ENCODE measurements at places on chromosomes 2 and 18.
A peak's percentile ranks its signal among the peaks of the same experiment; 100 is the strongest.

DNA sequence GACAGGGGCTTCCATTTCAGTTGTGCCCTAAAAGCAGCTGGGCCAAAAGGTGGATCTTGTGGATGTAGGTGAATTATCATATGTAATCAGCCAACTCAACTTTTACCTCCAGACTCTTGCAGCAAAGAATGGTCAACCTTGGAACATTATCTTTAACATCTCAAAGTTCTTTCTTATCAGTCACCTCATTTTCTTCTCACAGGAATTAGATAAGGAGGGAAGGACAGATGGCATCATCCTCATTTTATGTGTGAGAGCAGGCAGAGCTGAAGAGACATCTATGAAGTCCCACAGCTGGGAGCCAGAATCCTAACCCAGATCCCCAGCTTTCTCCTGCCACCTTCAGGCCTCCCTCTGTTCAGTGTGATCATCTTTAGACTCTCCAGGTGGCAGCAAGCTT lies 182.1 kb downstream of the MGAT5 start:
- no peak for DNase-seq

DNA sequence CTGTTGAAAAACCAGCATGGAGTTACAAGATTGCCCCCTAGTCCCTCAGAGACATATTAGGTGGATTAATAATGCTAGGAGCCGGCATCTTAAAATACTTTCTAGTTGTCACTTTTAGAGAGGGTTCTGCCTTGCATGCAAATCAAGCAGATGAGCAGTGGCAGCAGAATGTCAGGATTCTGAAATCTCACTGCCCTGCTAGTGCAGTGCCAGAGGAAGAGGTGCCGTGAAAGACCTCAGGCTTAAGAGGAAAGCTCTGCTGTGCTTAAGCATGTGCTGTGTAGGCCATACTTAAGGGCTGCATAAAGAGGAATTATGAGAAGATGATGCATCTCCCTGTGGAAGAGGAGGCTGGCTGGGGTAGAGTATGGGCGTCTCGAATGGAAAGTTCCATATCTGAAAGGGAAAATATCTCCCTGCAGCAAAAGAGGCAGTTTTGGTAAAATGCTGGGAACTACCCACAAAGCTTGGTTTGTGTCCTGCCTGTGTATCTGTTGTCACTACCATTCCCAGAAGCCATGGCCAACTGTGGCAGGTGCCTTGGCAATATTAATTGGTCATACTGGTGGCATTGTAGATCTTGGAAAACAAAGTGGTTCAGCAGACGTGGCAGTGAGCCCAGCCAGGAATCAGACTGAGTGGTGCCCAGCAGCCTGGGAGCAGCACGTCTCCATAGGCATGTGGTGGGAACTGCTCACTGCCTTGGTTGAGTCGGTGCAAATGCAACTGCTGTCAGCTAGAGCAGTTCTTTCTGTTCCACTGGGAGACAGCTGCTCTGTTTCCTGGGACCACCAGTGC lies 131.9 kb downstream of the EVA1A start:
- DNase-seq, result no peak

- DNase-seq, result no peak
Measured at GRCh38 chr2:46146866-46147502, 150.2 kb upstream of the EPAS1 start.

DNA sequence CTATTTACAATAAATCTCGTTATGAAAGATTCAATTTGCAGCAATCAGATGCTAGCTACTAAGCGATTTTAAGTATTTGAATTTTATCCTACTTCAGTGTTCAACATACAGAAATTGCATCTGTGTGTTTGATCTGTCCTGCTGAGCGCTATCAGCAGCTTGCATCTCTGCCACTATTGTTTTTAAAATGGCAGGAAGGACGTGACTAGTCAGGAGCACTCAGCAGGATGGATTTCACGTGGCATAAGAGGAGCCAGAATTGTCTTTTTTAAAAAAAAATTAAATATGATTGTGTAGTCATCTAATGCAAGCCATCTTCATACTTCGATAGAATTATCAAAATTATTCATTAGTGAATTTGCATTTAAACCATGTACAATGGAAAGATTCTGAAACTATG lies 2.8 kb upstream of the KLHL14 start:
- no peak for DNase-seq

DNA sequence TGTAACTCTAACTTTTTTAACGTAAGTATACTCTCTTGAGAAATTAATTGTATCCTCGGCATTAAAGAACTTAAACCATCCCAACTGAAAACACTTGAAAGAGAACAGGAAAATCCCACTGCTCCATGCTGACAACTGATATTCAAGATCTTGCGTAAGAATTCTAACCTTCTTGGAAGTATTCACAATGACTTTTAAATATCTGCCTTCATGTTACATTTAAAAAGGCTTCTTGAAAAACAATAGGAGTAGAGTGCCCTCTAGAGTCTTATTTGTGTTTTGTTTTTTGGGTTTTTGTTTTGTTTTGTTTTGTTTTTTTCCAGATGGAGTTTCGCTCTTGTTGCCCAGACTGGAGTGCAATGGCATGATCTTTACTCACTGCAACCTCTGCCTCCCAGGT lies 65.4 kb upstream of the DNAJC10 start:
- peak; percentile 37 for DNase-seq

DNA sequence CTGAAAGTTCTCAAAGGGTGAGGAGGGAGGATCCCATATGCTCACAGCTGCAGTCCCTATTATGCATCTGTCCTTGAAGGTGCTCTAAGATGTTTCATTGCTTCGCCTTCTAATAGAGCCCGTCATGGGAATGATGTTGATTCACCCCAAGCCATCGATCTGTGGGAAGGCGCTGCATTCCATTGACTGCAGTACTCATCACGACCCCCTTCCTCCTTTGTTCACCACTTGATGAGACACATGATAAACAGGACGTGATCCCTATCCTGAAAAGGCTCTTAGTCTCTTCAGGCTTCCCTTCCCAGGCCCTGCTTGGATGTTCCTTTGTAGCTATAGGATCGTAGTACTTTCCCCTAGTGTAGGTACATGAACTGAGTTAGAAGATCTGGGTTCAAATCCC lies 181.8 kb downstream of the AGPS start:
- no peak for DNase-seq

DNA sequence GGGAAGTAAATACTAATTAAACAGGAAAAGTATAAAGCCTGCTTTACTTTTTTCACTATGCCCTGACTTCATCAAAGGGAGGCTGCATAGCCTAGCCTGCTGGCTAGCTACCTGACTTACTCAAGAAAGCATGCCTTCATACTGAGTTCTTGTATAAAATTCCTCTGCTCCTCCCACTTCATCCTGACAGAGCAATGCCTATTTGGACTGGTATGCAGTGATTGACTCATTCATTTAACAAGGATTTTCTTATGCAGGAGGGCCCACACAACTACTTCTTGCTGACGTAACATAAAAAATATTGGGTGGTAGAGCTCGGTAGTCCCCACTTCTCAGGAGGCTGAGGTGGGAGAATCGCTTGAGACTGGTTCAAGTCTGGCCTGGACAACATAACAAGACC lies 70.5 kb downstream of the PRPF40A start:
- peak; percentile 97 for DNase-seq

DNA sequence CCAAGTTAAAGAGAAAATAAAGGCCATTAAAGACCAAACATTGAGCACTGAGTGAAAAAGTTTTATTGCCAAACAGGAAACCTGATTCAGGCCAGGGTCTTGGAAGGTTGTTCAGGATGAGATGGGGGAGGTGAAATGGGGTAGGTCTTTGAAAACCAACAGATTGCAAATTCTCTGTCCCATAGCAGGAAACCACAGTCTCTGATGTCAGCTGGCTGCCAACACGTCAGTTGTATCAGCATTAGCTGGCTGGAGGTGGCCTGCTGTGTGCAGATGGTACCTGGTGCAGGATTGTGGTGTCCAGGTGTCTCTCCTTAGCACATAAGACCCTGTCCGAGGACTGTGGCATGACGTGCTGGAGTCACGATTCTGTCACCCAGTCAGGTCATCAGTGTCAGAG lies 106.3 kb downstream of the MSH2 start:
- DNase-seq, result no peak

DNA sequence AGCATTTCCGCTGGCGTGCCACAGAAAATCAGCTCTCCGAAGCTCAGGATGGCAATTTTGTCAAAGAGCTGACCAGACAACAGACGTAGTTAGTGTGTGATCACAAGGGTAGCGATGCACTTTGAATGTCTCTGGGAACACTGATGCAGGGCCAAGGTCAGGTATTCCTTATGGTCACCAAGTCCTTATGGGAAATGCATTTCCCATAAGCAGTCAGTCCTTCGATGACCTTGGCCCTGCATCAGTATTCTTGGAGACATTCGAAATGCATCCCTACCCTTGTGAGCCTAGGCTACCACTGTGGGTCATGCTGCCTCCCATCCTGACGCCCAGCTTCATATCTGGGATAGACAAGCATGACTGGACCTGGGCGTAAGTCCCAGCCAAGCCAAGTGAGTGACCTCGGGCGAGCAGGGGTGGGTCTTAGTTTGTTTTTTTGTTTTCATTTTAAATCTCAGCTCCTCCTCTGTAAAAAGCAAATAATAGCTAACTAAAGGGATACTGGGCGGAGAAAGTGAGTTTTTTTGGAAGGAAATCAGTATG lies 13.6 kb downstream of the ABCG5 start:
- no peak for DNase-seq

DNA sequence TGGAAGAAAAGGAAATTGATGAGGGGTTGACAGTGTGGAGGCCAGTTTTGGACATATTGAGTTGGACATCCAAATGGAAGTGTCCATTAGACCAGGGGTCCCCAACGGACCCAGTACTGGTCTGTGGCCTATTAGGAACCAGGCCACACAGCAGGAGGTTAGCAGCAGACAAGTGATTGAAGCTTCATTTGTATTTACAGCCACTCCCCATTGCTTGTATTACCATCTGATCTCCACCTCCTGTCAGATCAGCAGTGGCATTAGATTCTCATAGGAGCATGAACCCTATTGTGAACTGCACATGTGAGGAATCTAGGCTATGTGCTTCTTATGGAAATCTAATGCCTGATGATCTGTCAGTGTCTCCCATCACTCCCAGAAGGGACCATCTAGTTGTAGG lies 99.1 kb downstream of the MTX2 start:
- no peak for DNase-seq

- DNase-seq, result no peak
Measured at GRCh38 chr18:10365021-10365500, 89.4 kb upstream of the APCDD1 start.

DNA sequence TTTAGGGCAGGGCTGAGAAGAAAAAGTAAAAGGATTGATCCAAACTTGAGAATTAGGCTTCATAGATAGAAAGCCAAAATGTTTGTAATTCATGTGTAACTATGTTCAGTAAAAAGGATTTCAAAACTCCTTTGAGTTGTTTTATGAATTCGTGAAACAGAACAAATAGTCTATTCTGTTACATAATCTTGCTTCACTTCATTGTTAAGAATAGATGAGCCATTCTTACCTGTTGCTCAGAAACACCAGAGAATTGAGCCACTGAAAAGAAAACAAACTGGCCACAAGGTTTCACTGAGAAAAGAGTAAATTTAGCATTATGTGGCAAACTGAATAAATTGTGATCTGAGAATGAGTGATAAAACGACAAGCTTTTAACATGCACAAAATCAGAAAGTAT lies 4.5 kb upstream of the ITPRID2 start:
- DNase-seq, result no peak

DNA sequence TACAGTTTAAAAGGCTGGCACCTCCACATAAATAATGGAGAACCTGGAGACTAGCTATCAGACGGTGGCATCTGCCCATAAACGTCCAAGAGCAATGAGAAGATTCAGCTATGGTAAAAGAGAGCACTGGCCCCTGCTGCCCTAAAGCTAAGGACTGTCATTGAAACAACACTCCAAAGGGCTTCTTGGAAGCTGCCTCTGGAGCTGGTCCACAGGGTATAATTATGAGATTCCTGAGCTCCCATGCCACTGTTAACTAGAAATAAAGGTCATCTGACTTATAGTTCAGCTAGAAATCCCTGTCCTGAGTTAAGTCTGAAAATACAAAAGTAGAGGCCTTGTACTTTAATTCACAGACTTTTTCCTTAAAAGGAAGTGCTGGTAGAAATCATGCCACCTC lies 39.9 kb upstream of the RBMS1 start:
- DNase-seq, result no peak

- peak; percentile 30 for DNase-seq
Measured at GRCh38 chr18:70288851-70289328, at the start of gene SOCS6. Gene SOCS6 (plus strand): TSS chr18:70289045. CDS start chr18:70324669, 35,624 bp downstream.

GRCh38 chr2:128390256-128390990 lies 71.8 kb upstream of the HS6ST1 start:
- no peak for DNase-seq

- no peak for DNase-seq
Measured at GRCh38 chr2:220068846-220069245, 441.4 kb downstream of the SLC4A3 start.

DNA sequence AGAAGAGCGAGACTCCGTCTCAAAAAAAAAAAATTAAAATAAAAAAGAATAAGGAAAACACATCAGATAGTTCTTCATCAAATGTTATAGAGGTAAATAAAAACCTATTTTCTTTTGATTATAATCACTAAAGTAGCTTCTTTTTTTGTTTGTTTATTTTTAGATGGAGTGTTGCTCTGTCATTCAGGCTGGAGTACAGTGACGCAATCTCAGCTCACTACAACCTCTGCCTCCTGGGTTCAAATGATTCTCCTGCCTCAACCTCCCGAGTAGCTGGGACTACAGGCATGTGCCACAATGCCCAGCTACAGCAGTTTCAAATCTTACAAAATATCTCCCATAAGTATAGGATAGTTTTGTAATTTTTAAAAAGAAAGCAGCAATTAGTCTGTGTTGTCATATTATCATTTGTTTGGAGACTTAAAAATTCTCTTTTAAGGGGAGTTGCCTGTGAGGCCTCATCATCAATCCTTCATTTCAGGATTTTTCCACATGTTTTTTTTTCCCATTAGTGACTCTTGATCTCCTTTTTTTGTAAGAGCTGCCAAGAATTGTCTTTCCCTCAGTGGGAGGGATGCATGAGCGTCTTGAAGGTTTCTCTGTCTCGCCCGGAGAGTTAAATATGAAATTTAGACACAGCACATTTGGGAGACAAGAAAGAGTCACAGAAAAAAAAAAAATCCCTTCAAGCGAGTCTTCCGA lies 275.9 kb downstream of the CDCA7 start:
- DNase-seq, result no peak

GRCh38 chr2:173090276-173090877 lies 14.7 kb downstream of the MAP3K20 start:
- DNase-seq, result no peak

- DNase-seq, result no peak
Measured at GRCh38 chr2:40329739-40330030, 122.2 kb downstream of the SLC8A1 start.

- no peak for DNase-seq
Measured at GRCh38 chr2:150136401-150136800, 351.1 kb downstream of the RND3 start.

Data from COLO829 (cell line).